ENCODE measurements at places on chromosomes 13 and 19.
A peak's percentile ranks its signal among the peaks of the same experiment; 100 is the strongest.

DNA sequence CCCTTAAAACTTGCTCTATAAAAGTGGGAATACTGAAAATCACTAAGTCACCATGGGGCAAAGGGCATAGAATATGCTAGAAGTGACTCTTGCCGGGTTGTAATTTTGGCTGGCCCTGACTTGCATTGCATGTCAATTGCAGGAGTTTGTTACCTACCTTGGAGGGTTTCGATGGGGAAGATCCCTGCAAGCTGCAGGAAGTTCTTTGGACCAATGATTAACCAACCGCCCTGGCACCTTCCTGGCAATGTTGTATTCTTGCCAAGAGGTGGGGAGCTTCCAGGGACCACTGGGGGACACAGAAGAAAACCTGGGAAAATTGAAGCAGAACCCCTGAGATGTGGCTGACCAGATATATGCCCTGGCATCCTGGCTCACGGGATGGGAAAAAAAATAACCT lies 235.8 kb downstream of the B3GLCT start:
- H3K36me3 ChIP-seq, result no peaks in the 10 kb centered on the region
- DNase-seq, result no peak
- H3K27me3 ChIP-seq, result no peaks in the 10 kb centered on the region
- H3K4me3 ChIP-seq, result no peak overlapping the region

DNA sequence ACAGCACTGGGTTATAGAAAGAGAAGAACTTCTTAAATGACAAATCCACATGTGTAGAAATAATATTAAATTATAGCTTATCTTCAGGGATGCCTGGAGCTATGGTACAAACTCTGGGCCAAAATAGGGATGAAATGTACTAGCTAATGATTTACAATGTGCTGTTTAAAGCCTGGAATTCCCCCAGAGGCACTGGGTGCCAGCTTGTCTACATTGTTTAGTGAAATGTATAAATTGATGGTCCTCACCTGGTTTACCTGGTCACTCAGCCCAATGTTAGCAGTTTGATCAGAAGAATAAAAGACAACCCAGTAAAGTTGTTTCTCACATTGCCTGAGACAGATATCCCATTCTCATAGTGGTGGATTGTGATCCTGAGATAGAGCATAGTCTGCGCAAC lies 597.2 kb downstream of the DIAPH3 start:
- no peak overlapping the region for H3K27ac ChIP-seq
- DNase-seq, result no peak
- H3K36me3 ChIP-seq, result no peaks in the 10 kb centered on the region
- no peaks in the 10 kb centered on the region for H3K4me1 ChIP-seq
- no peak overlapping the region for H3K4me3 ChIP-seq
- no peaks in the 10 kb centered on the region for H3K27me3 ChIP-seq

- DNase-seq, result no peak
- H3K27ac ChIP-seq, result no peak overlapping the region
- no peaks in the 10 kb centered on the region for H3K36me3 ChIP-seq
- H3K27me3 ChIP-seq, result no peaks in the 10 kb centered on the region
These were observed 345.3 kb downstream of the SLITRK1 start for GRCh38 chr13:83536941-83537340.

DNA sequence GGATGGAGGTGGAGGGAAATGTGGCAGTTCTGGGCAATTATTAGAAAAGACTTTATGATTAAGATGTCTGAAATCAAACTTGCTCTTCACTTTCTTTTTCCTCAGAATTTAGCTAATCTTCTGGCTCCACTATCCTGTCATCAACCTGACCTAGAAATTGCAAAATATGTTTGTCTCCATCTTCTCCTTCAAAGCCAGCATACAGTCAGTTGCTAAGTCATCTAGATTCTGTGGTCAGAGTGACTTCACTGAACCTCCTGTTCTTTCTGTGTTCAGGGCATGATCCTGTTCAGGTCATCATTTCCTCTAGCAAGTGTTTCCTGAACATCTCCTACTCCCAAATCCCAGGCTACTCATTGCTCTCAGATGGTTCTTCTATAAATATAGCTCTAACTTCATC lies 10.8 kb upstream of the CCNA1 start:
- H3K36me3 ChIP-seq, result no peaks in the 10 kb centered on the region
- DNase-seq, result no peak
- H3K27ac ChIP-seq, result no peak overlapping the region
- no peaks in the 10 kb centered on the region for H3K27me3 ChIP-seq
- H3K4me1 ChIP-seq, result no peaks in the 10 kb centered on the region

- peaks cover 6% of the 10 kb centered on the region for H3K4me1 ChIP-seq
- no peak overlapping the region for H3K27ac ChIP-seq
- peaks cover 19% of the 10 kb centered on the region for H3K36me3 ChIP-seq
- H3K4me3 ChIP-seq, result no peak overlapping the region
- H3K27me3 ChIP-seq, result no peaks in the 10 kb centered on the region
These were observed 20.4 kb downstream of the POU2F2 start for GRCh38 chr19:42111811-42112210.

DNA sequence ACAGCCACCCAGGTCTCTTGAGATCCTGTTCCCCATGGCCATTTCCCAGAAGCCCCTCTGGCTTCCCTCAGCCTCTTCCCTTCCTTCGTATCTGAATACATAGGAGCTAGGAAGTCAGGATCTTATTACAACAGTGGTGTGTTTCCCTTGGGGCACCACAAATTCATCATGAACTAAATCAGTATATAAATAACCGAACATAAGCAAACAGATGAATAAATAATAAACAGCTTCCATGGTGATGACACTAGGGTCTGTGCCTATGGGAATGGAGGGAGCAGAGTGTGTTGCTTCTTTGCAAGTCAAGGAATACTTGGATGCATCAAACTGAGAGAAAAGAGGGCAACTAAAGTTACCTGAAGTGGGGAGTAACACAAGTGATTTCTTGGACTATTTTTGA lies 527.6 kb downstream of the LMO7 start:
- no peaks in the 10 kb centered on the region for H3K36me3 ChIP-seq
- H3K27me3 ChIP-seq, result no peaks in the 10 kb centered on the region
- H3K4me1 ChIP-seq, result no peaks in the 10 kb centered on the region
- H3K27ac ChIP-seq, result no peak overlapping the region
- H3K4me3 ChIP-seq, result no peak overlapping the region

DNA sequence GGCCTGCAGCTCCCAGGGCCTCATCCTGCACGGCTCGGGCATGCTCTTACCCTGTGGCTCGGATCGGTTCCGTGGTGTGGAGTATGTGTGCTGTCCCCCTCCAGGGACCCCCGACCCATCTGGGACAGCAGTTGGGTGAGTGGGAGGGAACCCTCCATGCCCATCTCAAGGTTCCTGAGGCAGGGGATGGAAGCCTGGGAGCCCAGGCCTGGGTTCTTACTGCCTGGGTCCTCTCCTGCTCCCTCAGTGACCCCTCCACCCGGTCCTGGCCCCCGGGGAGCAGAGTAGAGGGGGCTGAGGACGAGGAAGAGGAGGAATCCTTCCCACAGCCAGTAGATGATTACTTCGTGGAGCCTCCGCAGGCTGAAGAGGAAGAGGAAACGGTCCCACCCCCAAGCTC lies 3.2 kb downstream of the APLP1 start:
- H3K4me3 ChIP-seq, result no peak overlapping the region
- no peak overlapping the region for H3K27ac ChIP-seq
- peaks cover 4% of the 10 kb centered on the region for H3K27me3 ChIP-seq
- DNase-seq, result no peak

DNA sequence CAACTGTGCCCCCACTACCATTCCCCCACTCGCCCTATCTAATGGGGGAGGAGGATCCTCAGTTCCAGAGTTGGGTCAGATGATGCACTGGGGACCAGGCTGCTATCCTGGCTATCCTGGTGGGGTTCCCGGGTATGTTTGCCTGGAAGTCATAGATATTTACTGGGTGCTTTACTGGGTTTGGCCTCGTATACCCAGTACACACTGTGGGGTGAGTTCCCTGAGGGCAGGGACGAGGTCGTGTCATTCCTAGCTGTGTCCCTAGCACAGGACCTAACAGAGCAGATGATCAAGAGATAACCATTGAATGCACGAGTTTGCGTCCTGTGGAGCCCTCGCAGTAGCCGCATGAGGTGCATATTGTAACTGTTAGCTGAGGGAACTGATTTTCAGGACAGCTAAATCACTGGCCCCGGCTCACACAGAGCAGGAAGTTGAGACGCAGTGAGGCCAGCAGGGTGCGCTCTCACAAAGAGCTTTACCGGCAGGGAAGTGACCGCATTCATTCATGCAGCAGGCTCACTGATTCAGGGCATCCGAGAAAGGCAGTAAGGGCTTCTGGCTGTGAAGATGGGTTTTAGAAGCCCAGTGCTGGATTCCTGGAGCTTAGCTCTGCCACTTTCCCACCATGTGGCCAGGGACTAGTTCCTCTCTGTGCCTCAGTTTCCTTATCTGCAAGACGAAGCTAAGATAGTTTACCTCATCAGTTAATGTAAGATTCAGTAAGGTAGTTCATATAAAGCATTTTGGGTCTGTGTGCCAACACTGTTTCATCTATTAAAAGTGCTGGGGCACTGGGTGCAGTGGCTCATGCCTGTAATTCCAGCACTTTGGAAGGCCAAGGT lies 6.0 kb downstream of the RUVBL2 start:
- peaks cover 3% of the 10 kb centered on the region for H3K4me1 ChIP-seq
- peak; percentile 70 for DNase-seq
- H3K4me3 ChIP-seq, result no peak overlapping the region
- H3K27ac ChIP-seq, result no peak overlapping the region

- no peak overlapping the region for H3K27ac ChIP-seq
- H3K4me3 ChIP-seq, result no peak overlapping the region
- no peaks in the 10 kb centered on the region for H3K27me3 ChIP-seq
- H3K4me1 ChIP-seq, result no peaks in the 10 kb centered on the region
These were observed 47.9 kb downstream of the DCT start for GRCh38 chr13:94431574-94431973.

DNA sequence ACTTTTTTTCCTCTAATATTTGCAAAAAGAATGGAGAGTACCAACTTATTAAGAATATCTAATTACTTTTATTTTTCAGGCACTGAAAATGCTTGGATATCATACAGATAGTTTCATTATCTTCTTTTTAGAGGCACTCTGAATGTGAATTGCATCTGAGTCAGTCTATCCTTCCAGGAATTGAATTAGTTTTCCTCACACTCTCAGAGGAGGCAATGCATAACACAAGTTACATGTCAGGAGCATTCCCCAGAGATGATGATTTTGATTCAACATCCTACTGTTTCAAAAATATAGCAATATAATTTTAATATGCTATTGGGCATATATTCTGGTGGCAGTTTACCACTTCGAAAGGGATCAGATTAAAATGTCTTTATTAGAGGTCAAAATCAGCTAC lies 1315.4 kb downstream of the PCDH9 start:
- H3K36me3 ChIP-seq, result no peaks in the 10 kb centered on the region
- H3K4me1 ChIP-seq, result no peaks in the 10 kb centered on the region
- H3K27ac ChIP-seq, result no peak overlapping the region
- no peak overlapping the region for H3K4me3 ChIP-seq
- no peak for DNase-seq
- H3K27me3 ChIP-seq, result no peaks in the 10 kb centered on the region

DNA sequence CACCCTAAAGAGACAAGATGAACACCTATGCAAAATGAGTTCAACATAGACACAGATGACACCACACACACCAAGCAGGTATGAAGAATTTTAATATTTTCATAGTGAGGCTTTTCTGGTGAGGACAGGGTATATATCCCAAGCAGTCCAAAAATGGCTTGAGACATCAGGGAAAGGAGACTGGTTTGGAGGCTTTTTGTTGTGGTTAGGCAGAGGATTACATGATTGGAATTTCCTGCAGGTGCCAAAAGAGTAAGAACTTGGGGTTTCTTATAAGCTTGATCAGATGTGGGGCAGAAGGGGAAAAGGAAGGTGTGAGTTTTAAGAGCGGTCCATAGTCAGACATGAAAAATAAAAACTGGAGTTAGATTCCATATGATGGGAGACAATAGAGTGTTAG lies 420.8 kb upstream of the SLITRK1 start:
- H3K36me3 ChIP-seq, result no peaks in the 10 kb centered on the region
- H3K27me3 ChIP-seq, result no peaks in the 10 kb centered on the region
- no peaks in the 10 kb centered on the region for H3K4me1 ChIP-seq
- H3K27ac ChIP-seq, result no peak overlapping the region

GRCh38 chr19:38709671-38710415 lies 34.4 kb downstream of the CAPN12 start:
- no peaks in the 10 kb centered on the region for H3K4me1 ChIP-seq
- H3K36me3 ChIP-seq, result peaks cover 89% of the 10 kb centered on the region
- H3K27me3 ChIP-seq, result no peaks in the 10 kb centered on the region
- no peak overlapping the region for H3K27ac ChIP-seq

GRCh38 chr19:41847351-41848105 lies 2.7 kb downstream of the DMRTC2 start:
- H3K4me1 ChIP-seq, result no peaks in the 10 kb centered on the region
- no peaks in the 10 kb centered on the region for H3K36me3 ChIP-seq
- no peak for DNase-seq

DNA sequence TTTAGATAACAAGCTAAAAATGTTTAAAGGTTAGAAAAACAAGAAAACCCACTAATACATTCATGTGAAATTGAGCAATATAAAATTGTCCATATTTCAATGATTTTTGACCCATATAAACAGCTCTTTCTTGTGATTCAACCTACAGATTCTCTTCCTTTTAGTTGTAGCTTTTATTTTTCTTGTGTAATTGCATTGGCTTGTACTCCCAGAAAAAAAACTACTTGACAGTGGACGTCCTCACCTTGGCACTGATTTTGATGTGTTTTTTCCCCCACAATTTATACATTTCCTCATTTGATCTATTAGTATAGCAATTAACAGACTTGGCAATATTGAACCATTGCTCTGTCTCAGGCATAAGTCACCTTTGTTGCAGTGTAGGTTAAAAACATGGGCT lies 4.7 kb downstream of the CCDC194 start:
- no peak for DNase-seq
- H3K27ac ChIP-seq, result no peak overlapping the region
- no peaks in the 10 kb centered on the region for H3K27me3 ChIP-seq
- H3K4me1 ChIP-seq, result peaks cover 19% of the 10 kb centered on the region

- no peak overlapping the region for H3K27ac ChIP-seq
- DNase-seq, result no peak
- H3K36me3 ChIP-seq, result no peaks in the 10 kb centered on the region
- no peaks in the 10 kb centered on the region for H3K4me1 ChIP-seq
These were observed 249.0 kb downstream of the TSHZ3 start for GRCh38 chr19:31100206-31100590.

GRCh38 chr13:24353736-24354135 lies 44.4 kb downstream of the C1QTNF9 start:
- no peaks in the 10 kb centered on the region for H3K36me3 ChIP-seq
- H3K27me3 ChIP-seq, result no peaks in the 10 kb centered on the region
- no peaks in the 10 kb centered on the region for H3K4me1 ChIP-seq

DNA sequence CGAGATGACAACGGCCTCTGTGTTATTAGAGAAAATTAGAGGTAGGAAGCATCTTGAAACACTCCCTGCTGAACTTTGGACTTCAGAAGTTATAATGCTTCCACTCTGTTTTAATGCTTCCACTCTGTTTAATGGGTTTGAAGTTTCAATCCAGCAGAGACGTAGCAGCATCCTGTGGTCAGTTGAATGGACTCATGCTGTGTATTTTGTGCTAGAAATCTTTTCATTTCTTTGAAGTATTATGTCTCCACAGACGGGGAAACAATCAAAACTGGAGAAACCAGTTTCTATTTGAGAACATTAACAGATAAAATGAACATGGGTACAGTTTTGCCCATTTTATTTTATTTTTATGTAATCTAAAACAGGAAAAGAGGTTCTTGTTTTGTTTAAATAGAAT lies 1736.2 kb downstream of the SLITRK5 start:
- no peaks in the 10 kb centered on the region for H3K27me3 ChIP-seq
- no peak overlapping the region for H3K4me3 ChIP-seq
- H3K27ac ChIP-seq, result no peak overlapping the region
- no peak for DNase-seq
- no peaks in the 10 kb centered on the region for H3K36me3 ChIP-seq

Measured in CD4-positive, alpha-beta memory T cell (primary cell).